ENCODE measurements at places on chromosomes 12 and 14. TPM values are rescaled to one million over a fixed set of nuclear protein-coding genes. Genes with fewer than 3 reads are reported as not detected.

CELA1 gene
- total RNA-seq = not detected

GRCh38 chr12:66045506-66045905 is 85.0 kb downstream of the LLPH start:
- H3K4me1 ChIP-seq = no peaks in the 10 kb centered on the region
- H3K36me3 ChIP-seq = no peaks in the 10 kb centered on the region
- H3K27me3 ChIP-seq = peaks cover 3% of the 10 kb centered on the region
- no peak for DNase-seq
- H3K27ac ChIP-seq = no peak overlapping the region
- H3K4me3 ChIP-seq = no peak overlapping the region

DNA sequence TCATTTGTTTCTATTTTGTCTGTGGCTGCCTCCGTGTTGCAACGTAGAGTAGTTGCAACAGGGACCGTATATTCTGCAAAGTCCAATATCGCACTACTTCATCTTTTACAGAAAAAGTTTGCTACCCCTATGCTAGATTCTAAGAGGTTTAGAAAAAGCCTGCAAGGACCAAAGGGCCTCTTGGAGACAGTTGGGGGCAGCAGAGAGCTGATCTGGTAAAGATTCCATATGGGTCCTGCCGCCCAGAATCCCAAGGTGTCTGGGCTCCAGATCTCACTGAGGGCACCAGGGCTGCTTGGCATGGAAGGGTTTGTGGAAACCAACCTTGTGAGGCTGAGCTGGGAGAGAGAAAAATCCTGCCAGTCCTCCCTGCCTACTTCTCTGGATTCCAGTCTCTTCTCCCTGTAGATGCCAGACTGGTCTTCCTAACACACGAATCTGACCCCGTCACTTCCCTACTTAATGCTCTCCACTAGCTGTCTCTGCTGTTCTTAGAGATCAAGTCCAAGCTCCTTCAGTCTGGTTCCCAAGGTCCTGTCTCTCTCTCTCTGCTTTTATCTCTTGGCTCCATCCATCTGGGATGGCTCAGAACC is 74.6 kb downstream of the GLRX5 start:
- no peak overlapping the region for H3K27ac ChIP-seq
- H3K36me3 ChIP-seq = no peaks in the 10 kb centered on the region
- DNase-seq = no peak
- H3K27me3 ChIP-seq = no peaks in the 10 kb centered on the region
- no peaks in the 10 kb centered on the region for H3K4me1 ChIP-seq
- H3K4me3 ChIP-seq = no peak overlapping the region

RTN1 gene
- 44.5 TPM for total RNA-seq

GRCh38 chr14:60925286-60925685 is 55.6 kb downstream of the TRMT5 start:
- DNase-seq = no peak
- no peak overlapping the region for H3K27ac ChIP-seq
- no peaks in the 10 kb centered on the region for H3K27me3 ChIP-seq
- H3K36me3 ChIP-seq = no peaks in the 10 kb centered on the region
- H3K4me3 ChIP-seq = no peak overlapping the region

DNA sequence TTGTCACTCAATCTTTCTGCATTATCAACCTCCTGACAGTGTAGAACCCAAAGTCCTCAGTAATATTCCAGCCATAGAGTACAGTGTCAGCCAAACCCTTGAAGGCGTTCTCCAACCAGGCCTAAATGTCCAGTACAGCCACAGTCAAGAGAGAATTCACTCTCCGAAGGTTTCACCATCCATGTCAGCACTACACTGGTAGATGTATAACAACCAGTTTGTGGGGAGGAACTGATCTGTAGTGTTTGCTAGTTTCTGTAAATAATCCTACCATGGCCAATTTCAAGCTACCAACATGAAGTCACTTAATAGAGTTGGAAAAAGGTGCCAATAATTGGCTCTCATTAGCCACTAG is 456 bp upstream of the MDP1 start:
- no peak for DNase-seq
- peak overlapping the region; percentile 96 for H3K27ac ChIP-seq
- H3K4me3 ChIP-seq = no peak overlapping the region

GRCh38 chr12:80712866-80713265 is 3.8 kb upstream of the MYF5 start:
- no peak for DNase-seq
- no peaks in the 10 kb centered on the region for H3K36me3 ChIP-seq
- no peaks in the 10 kb centered on the region for H3K27me3 ChIP-seq
- H3K4me3 ChIP-seq = no peak overlapping the region
- H3K4me1 ChIP-seq = no peaks in the 10 kb centered on the region

TMEM19 gene
- 13.4 TPM for total RNA-seq

GPR135 gene
- 5.1 TPM for total RNA-seq

CIROP gene
- not detected for total RNA-seq

STON2 gene
- total RNA-seq = 27.5 TPM

DNA sequence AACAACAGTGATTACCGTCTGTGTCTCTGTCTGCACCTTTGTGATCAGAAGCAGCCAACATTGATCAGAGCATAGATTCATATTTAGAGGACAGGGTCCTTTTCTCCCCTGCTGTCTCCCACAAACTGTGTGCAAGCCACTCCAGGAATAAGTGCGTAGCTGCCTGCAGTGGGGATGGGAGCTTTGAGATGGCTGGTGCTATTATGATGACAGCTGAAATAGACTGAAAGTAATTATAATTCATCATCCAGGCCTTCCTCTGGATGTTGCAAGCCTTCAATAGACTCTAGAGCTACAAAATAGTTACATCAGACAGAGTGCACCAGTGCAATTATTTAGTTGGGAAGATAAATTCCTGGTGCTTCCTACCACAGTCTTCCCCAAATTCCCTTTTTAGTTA is 68.1 kb downstream of the BORCS5 start:
- no peak overlapping the region for H3K27ac ChIP-seq
- H3K4me1 ChIP-seq = no peaks in the 10 kb centered on the region
- H3K36me3 ChIP-seq = no peaks in the 10 kb centered on the region
- H3K4me3 ChIP-seq = no peak overlapping the region
- H3K27me3 ChIP-seq = no peaks in the 10 kb centered on the region

GRCh38 chr12:24631676-24632426 is 317.1 kb downstream of the BCAT1 start:
- DNase-seq = no peak
- no peak overlapping the region for H3K4me3 ChIP-seq
- no peaks in the 10 kb centered on the region for H3K36me3 ChIP-seq

SLC7A7 gene
- total RNA-seq = 46.4 TPM

DNA sequence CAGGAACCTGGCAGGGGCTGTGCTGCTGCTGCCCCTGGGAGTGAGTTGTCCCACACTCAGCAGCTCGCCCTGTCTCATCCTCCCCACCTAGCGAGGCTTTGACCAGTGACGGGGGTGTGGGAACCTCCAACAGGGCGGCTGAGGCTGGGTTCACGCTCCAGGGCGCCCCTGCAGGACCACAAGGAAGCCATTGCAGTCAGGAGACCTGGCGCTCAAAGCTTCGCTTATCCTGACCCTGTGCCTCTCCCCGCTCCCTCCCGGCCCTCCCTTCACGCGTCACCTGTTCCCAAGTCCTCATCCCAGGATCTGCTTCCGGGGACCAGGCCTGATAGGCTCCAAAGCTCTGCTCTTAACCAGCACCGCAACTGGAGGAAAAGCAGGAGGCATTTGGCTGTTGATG is 272.0 kb upstream of the SFSWAP start:
- no peak overlapping the region for H3K4me3 ChIP-seq
- no peaks in the 10 kb centered on the region for H3K36me3 ChIP-seq
- no peaks in the 10 kb centered on the region for H3K4me1 ChIP-seq
- H3K27ac ChIP-seq = no peak overlapping the region
- DNase-seq = no peak
- H3K27me3 ChIP-seq = no peaks in the 10 kb centered on the region
